ENCODE measurements at places on chromosomes 13 and 19.

DNA sequence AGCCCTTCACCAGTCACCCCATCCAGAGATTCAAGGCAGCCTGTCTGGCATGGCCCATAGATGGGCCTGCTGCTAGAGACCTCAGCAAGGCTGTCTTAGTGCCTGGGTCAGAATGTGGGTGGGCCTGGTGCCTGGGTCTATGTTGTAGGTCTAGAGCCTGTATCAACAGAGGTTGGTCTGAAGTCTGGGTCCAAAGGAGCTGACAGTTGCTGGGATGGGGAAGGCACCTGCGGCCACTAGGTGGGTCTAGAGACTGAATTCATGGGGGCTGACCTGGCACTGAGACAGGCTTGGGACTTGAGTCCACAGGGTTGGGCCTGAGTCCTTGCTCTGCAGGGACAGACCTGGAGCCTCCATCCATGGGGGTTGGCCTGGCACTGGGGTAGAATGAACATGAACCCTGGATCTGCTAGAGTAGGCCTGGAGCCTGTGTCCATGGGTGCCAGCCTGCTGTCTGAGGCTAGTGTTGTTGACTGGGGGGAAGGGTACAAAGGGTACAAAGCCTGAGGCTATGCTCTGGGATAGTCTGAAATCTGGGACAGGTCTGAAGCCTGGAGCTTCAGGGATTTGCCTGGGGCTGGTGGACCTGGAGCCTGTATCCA is 516.8 kb downstream of the OLFM4 start:
- DNase-seq = no peak

GRCh38 chr13:112664501-112665203 is 25.2 kb upstream of the ATP11A start:
- DNase-seq = no peak

- DNase-seq = no peak
Observed at GRCh38 chr13:41122838-41123237, 9.8 kb downstream of the KBTBD6 start.

- no peak for DNase-seq
Observed at GRCh38 chr13:80783926-80784565, 443.1 kb upstream of the SPRY2 start.

- DNase-seq = no peak
Observed at GRCh38 chr13:78228940-78229339, 310.3 kb upstream of the EDNRB start.

DNA sequence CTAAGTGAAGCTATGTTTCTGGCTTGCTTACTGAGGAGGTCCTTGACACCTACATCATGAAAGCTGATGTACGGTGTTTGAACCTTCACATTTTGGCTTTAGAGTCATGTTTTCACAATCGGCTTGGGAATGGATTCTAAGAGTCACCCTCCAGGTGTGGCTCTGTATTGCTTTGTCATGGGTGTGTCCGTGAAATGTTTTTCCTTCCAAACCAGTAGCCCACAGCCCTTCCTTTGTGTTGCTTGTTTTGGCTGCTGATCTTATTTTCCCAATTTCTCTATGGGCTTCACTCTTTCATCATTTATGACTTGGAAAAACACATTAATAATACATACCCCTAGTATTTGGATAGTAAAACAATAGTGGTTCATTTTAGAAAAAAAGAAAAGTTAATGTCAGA is 240.6 kb downstream of the GGACT start:
- no peak for DNase-seq

- no peak for DNase-seq
Observed at GRCh38 chr19:42498169-42498757, 30.0 kb downstream of the CEACAM1 start.

- DNase-seq = peak; percentile 61
Observed at GRCh38 chr19:35085947-35086346, 29.7 kb upstream of the FXYD3 start.

- no peak for DNase-seq
Observed at GRCh38 chr19:33472691-33473652, 48.6 kb downstream of the PEPD start.

DNA sequence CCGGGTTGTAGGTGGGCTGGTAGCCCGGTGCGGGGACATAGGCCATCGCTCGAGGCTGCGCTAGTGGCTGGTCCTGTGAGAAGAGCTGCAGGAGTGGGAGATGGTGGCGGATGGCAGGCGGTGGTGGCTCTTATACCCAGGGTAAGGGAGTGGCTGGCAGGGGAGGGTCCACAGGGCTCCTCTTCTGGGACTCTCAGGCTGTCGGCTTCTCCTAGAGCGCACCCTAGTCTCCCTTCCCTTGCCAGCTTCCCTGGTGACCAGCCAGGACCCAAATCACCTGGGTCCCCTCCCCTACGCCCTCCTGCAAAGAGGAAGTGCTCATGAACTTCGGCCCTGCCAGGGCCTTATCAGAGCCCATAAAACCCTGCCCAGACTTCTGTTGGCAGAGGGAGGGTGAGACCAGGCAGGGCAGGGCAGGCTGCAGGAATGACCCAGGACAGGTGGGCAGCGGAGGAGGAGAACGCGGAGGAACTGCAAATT is at the start of gene LGALS4:
Gene LGALS4, minus strand, starts transcription at position 105 of the 480 bp plus-strand sequence. Its CDS starts 59 bp downstream, at position 46.
- no peak for DNase-seq

DNA sequence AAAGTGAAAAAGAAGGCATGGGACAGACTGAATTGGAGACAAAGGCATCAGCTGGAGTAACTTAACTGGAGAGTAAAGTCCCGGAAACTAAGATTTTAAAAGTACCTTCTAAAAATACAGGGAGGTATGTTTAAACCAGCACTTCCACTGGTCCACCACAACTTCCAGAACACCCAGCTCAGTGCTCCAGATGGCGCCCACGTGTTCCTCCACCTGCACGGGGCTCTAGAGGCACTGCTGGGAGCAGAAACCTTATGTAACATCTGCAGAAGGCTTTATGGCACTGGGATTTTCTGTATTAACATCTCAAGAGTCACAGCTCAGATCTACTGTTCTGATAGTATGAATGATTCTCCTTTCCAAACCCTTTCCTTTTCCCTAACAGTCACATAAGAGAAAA is 252.1 kb downstream of the DCLK1 start:
- no peak for DNase-seq

DNA sequence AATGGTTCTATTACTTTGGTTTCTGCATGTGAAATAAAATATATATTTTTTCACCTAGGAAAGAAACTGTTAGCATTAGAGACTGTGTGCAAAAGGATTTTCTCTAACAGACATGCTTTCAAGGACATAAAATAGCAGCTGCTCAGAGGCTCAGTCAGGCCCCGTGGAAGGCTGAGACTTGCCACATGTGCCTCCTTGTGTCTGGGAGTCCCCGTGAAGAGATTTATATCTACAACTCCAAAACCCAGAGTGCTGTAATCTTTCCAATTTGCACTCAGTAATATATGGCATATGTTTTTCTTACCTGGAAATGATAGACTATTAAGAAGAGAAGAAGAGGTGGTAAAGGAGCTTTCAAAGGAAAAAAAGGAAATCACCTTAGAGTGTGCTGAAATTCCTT is 371.6 kb upstream of the OBI1 start:
- no peak for DNase-seq
